ENCODE measurements at places on chromosomes 1 and 21.

DNA sequence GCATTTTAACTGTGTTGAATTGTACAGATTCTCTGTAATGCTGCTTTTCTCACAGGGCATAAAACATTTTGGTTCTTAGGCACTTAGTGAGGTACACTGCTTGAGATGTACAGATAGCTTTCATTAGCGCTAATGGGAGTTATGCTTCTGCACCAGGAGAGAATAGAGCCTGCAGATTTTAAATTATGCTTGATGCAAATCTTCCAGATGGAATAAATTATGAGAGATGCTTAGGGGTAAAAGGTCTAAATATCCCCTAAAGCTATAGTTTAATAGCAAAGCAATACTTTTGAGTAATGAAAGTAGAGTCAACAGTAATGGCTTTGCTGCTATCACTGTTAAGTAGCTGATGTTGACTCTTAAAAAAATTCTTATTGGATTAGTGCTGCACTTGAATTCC lies 248.9 kb downstream of the S1PR1 start:
- DNase-seq, result no peak

DNA sequence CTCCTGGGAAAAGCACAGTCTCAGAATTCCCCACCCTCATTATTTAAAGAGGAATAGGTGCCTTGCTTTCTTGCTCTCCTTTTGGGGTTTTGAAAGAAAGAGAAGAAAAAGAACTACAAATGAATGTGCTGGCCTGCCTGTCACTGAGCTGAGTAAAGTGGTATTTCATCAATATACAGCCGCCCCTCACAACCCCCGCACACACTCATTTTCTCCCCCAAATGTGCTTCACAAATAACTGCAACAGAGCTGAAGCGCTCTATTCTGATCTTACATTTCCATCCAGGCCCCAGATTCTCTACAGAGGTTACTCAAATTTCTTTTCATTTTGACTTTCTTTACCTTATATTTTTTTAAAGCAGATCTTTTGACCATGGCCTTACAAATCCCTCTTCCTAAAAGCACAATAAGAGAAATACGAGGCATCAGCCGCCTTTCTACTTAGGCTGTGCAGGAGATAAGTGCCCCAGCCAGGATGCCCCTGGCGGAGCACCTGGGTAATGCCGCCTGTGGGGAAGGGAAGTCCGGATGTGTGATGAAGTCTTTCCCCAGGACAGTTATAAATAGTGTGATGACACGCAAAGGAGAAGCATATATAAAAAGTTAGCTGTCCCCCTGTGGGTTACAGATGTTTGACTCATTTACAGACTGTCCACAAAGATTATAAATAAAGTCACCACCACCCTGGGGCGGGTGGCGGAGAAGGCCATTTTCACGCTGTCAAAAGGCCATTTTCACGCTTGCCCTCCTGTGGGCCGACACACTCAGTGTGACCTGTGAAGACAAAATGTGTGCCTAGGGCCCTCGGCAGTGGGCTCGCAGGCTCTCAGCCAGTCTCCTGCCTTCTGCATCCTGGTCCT lies 6.5 kb downstream of the KCNN3 start:
- no peak for DNase-seq

- no peak for DNase-seq
Observed at GRCh38 chr1:223133306-223133823, 9.7 kb downstream of the TLR5 start.

DNA sequence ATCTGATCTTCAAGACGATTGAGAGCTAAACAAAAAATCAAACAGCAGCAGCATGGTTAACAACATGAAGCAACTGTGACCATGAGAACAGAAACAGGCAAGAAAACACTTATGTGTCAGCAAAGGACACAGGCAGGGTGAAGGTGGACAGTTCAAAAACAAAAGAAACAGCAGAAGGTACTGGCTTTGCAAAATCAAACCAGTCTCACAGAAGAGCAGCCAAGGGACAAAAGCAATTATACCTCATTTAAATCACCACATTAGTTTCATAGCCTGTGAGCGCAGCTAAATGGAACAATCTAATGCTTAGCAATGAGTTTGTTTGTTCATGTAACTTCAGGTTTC lies 59.1 kb downstream of the CAPN2 start:
- no peak for DNase-seq

DNA sequence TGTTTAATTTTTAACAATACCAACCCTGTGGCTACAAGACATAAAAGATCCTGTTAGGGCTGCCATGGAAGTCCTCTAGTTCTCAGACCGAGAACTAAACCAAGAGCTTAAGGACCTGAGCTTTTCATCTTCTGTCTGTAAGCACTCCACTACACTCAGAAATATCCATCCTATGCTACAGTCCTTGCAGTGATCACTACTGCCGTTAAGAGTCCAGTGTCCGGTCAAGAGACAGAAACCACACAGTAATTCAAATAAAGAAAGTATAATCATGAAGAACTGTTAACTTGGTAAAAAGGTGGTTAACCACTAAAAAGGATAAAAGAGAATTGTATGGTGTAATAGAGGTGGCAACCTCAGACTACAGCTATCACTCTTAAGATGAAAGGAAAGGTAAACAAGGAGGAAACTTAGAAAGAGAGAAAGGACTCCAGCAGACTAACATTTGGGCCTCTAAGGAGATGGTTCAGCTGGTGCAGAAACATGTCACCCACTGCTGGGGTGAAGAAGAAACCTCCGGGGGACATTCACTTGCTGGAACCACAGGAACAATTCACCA lies 22.1 kb upstream of the PRDX6 start:
- no peak for DNase-seq

DNA sequence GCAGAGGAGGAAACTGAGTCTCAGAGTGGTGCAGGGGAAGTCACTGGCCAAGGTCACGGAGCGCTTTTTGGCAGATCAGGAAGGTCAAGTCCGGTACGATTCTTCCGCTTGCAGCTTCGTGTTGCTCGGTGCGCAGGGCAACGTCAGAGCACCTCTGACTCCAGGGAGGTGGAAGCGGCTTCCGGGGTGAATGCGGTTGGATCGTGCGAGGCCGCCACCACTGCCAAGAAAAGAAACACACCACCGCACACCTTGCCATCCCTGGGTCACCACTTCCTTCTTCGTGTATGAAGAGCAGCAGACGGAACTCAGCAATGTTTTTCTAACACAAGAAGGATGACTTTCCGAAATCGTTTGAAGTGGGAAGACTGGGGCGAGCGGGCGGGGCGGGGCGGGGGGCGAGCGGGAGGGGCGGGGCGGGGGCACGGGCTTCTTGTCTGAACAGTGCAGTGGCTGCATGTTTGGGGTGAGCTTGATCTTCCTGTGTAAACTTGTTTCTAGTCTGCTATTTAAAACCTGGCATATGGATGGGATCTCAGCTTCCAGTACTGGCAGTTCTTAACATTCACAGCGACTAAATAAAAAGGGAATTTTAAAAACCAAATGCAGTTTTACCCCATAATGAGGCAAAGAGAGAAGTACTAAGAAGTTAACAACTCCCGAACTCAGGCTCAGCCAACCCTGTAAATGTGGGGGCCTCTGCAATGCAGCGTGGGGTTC lies 300.0 kb downstream of the RRAGC start:
- no peak for DNase-seq

- DNase-seq, result no peak
Observed at GRCh38 chr1:115133440-115133839, 44.1 kb upstream of the TSPAN2 start.

DNA sequence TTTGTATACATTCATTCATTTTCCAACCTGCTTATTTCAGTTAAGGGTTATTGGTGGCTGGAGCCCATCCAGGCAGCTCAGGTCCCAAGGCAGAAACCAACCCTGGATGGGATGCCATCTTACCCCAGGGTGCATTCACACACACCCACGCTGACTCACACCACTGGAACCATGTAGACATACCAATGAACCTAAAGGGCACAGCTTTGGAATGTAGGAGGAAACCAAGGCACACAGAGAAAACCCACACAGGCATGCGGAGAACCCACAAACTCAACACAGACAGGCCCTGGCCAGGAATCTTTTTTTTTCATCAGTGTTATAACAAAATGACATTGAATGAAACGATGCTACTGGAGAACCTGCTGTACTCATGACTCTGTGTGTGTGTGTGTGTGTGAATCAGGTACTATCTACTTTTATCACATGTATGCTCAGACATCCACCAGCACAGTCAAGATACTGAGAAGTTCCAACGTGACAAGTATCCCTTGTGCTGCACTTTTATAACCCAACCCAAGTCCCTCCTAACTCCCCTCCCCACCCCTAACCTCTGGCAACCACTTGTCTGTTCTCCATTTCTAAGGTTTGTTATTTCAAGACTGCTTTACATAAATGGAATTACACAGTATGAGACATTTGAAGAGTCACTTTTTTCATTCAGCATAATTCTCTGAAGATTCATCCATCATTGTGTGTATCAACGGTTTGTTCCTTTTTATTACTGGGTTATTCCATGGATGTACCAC lies 286.8 kb upstream of the PLD5 start:
- DNase-seq, result no peak

GRCh38 chr1:30120245-30121000 lies 603.0 kb downstream of the MATN1 start:
- DNase-seq, result no peak

DNA sequence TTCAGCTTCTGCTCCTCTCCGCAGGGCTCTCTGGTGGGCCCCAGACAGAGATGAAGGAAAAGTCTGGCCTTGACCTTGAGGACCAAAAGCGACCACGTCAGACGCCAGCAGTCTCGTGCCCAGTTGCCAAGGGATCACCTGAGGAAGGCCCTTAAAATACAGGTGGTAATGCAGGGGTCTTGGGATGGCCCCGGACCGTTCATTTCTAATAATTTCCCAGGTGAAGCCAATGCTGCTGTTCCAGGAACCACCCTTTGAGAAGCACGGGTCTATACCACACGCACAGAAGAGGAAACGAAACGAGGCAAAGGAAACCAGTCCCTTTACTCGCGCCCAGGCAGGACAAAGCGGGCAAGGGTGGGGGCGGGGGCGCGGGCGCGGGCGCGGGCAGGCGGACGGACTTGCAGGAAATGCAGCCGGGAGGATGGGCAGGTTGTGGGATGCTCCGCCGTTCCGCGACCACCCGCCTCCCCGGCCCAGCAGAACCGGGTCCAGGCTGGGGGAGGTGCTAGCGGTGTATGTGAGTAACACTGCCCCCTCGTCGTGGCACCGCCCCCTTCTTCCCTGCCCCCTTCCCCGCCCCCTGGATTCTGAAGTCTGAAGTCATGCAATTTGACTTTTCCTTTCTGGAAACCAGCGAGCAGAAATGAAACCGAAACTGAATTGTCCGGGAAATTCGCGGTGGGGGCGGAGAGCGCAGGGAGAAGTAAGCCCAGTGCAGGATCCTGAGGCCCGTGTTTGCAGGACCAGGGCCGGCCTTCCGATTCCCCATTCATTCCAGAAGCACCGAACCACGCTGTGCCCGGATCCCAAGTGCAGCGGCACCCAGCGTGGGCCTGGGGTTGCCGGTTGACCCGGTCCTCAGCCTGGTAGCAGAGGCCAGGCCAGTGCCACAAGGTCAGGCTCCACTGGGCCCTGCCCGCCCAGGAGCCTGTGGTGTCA lies 5.8 kb upstream of the MX1 start:
- peak; percentile 53 for DNase-seq

DNA sequence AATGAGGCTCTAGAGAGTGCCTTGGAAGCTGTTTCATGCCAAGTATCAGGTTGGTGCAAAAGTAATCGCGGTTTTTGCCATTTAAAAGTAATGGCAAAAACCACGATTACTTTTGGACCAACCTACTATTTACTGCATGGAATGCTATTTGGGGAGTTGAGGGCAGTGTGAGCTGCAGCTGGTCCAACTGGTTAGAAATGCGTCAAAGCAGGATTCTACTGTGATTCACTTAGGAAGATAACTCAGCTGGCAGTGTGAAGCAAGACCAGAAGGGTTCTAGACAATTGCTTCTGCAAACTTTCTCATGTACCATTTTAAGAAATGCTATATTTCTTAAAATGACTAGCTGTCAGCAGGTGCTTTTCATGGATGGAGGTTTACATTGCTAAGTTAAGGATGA lies 21.2 kb upstream of the PLA2G2C start:
- no peak for DNase-seq

- DNase-seq, result no peak
Observed at GRCh38 chr1:214248311-214249085, 32.5 kb upstream of the SMYD2 start.

- DNase-seq, result peak; percentile 55
Observed at GRCh38 chr1:207797229-207797973, 45.5 kb downstream of the CD46 start.

GRCh38 chr21:46468108-46468774 lies 9.6 kb downstream of the DIP2A start:
- no peak for DNase-seq

- DNase-seq, result no peak
Observed at GRCh38 chr1:11842154-11843041, 5.2 kb downstream of the NPPA start.

DNA sequence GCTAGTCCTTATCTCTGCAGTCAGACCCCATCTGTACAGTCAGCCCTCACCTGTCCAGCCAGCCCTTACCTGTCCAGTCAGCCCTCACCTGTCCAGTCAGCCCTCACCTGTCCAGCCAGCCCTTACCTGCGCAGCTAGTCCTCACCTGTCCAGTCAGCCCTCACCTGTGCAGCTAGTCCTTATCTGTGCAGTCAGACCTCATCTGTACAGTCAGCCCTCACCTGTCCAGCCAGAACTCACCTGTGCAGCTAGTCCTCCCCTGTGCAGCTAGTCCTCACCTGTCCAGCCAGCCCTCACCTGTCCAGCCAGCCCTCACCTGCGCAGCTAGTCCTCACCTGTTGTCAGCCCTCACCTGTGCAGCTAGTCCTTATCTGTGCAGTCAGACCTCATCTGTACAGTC lies 506.8 kb downstream of the NPHP4 start:
- no peak for DNase-seq

DNA sequence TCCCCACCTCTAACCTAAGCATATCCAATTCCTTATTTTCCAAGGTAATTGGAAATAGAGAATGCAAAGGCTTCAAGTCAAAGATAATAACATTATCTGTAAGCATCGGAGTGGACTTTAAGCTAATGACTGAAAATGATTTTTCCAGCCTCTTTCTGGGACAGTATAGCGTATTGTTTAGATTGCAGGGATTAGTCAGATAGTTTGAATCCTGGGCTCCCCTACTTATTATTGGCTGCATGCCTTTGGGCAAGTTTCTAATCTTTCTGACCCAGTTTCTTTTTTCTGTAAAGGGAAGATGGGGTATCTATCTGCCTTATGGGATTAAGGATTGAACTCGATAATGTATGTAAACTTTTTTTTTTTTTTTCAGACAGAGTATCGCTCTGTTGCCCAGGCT lies 1.5 kb upstream of the CDC20 start:
- no peak for DNase-seq

DNA sequence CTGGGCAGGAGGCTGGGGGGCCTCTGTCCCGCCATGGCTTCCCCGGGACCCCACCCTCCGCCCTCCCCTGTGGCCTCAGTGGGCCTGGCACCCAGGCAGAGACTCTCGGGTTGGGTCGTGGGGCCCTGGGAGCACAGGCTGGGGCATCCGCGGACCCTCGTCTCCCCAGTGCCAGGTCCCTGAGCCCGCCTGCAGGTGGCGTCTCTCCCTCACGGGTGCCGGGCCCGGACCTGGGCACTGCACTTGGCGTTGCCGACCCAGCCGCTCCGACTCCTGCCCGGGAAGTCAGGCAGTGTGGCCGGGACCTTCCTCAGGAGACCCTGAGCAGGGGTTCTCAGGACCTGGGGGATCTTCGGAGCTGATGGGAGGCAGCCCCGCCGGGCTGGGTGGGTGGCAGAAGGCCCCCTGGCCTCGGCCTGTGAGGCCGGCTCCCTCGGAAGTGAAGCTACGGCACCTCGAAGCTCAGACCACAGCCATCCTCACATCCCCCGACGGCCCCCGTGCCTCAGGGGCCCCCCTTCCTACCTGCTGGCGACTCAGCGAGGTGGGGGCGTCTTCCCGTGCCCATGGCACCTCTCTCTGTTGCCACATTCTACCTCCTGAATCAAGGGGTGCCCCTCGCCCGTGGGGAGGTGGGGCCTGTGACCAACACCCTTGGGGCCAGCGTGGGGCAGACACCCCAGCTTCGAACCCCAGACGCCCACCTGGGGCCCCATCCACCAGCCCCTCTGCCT lies 6.4 kb upstream of the C1orf159 start:
- no peak for DNase-seq
